ENCODE measurements at places on chromosomes 7 and 10.
A peak's percentile ranks its signal among the peaks of the same experiment; 100 is the strongest.

- DNase-seq, result no peak
These were observed 90.4 kb downstream of the TAF3 start for GRCh38 chr10:7908541-7909210.

- no peak for DNase-seq
These were observed 38.1 kb downstream of the TMEM130 start for GRCh38 chr7:98831641-98832221.

DNA sequence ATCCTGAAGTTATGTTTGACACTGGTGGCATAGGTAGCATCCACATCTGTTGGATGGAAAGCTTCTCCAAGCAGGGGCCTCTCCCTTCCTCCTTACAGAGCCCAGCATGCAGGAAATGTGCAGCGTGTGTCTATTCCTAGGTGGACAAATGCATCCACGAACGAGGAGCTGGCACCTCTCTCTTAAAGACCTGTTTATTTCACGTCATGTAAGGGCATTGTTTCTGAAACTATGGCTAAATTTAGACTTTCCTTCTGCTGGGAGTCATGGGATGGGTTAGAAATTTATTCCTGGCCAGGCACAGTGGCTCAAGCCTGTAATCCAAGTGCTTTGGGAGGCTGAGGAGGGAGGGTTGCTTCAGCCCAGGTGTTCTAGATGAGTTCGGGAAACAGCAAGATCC lies 208.4 kb upstream of the SVIL start:
- no peak for DNase-seq

- DNase-seq, result no peak
These were observed 219.9 kb downstream of the CELF2 start for GRCh38 chr10:11237571-11237970.

DNA sequence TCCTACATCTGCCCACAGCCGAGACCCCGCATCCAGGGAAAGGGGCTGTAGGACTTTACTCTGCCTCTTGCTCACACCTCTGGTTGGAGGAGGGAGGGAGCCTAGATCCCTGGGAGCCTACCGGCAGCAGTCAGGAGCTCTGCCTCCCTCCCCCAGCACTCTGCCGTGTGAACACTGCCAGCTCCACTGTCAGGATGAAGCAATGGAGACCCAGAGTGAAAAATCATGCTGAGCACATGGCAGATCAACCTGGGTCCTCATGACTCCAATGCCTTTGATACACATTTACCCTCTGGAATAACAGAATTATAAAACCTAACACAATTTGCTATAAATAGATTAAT lies 477.7 kb downstream of the TNS3 start:
- DNase-seq, result peak; percentile 10

GRCh38 chr10:131193923-131194322 lies 117.6 kb downstream of the TCERG1L start:
- no peak for DNase-seq

GRCh38 chr7:122913608-122914007 lies 27.3 kb upstream of the CADPS2 start:
- DNase-seq, result no peak

- DNase-seq, result no peak
These were observed 35.3 kb upstream of the STARD3NL start for GRCh38 chr7:38142736-38143135.

DNA sequence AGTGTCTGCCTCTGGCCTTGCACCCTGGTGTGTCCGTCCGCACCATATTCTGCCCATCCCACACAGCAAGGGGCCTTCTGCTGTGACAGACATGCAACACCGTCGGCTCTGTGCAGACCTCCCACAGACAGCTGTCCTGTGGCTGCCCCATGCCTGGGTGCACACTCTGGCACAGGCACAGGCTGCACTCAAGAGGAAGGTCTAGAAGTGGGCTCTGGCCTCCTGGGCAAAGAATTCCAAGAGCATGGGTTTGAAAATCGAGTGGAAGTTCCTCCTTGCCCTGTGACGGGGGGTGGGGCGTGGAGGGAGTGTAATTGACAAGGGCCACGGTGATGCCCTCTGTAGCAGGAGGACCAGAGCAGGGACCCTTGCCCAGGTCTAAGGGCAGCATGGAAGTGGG lies 4.3 kb upstream of the LOXL4 start:
- no peak for DNase-seq

DNA sequence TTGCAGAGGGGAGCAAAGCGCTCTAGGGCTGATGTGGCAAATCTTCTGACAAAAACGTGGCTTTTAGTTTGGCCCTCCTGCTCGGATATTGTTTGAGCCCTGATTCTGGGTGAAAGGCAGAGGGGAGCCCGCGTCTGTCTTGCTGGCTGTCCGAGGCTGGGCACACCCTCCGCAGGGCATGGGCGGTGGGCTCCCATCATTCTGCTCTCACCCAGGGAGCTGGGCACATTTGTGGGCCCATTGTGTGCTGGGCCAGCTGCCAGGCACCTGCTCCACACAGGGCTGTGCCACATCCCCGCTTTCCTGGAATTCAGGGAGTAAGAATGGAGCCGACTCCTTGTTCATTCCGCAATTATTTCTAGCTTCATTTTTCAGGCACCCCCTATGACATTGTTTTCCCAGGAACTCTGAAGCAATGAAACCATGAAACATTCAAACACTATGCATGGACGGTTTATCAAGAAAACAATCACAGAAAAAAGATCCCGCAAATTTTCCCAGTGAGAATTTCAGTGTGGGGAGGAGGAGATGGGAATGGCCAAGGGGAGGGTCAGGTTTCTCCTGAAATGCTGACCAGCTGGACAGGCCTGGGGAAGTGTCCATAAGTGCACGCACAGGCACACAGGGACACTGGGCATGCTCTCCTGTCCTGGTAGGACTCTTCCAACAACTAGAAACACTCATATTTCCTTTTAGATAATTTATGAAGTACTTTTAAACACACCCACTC lies 341.1 kb downstream of the CXCL12 start:
- no peak for DNase-seq

DNA sequence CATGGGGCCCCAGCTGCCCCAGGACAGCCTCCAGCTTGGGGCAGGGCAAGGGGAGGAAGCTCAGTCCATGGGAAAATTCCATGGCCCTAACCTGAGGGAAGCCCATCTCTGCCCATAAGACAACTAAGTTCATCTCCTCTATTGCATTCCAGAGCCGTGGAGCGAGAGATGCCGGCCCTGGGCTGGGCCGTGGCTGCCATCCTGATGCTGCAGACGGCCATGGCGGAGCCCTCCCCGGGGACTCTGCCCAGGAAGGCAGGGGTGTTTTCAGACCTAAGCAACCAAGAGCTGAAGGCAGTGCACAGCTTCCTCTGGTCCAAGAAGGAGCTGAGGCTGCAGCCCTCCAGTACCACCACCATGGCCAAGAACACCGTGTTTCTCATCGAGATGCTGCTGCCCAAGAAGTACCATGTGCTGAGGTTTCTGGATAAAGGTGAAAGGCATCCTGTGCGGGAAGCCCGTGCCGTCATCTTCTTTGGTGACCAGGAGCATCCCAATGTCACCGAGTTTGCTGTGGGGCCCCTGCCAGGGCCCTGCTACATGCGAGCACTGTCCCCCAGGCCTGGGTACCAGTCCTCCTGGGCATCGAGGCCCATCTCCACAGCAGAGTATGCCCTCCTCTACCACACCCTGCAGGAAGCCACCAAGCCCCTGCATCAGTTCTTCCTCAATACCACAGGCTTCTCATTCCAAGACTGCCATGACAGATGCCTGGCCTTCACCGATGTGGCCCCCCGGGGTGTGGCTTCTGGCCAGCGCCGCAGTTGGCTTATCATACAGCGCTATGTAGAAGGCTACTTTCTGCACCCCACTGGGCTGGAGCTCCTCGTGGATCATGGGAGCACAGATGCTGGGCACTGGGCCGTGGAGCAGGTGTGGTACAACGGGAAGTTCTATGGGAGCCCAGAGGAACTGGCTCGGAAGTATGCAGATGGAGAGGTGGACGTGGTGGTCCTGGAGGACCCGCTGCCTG lies 4.3 kb downstream of the AOC1 start:
- no peak for DNase-seq

DNA sequence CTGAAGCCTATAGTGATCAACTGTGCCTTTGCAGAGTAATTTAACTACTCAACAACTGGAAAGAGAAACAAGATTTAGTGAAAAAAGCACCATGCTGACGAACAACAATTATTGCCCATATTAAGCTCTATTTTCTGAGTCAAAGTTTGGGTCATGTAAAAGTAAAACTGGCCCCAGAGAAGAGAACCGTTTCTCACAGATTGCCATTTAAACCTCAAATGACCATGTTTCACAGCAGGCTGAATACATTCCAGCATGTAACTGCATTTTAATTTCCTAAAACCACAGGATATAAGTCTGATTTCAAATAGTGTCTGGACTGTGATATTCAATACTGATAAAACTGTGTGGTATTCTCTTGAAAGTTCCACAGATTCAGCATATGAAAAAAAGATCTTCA lies 140.7 kb downstream of the ATE1 start:
- no peak for DNase-seq

- no peak for DNase-seq
These were observed 382.3 kb downstream of the DNAJB6 start for GRCh38 chr7:157719008-157719682.

DNA sequence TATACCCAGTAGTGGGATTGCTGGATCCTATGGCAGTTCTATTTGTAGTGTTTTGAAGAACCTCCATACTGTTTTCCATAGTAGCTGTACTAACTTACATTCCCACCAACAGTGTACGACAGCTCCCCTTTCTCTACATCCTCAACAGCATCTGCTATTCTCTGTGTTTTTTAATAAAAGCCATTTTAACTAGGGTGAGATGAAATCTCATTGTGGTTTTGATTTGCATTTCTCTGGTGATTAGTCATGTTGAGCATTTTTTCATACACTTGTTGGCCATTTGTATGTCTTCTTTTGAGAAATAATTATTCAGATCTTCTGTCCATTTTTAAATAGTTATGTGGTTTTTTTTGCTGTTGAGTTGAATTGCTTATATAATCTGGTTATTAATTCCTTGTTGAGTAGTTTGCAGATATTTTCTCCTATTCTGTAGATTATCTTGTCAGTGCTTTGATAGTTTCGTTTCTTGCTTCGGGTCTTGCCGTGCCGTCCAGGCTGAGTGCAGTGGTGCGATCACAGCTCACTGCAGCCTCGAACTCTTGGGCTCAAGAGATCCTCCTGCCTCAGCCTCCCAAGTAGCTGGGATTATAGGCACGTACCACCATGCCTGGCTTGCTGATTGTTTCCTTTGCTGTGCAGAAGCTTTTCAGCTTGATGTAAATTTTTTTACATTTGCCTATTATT lies 12.0 kb downstream of the MTG1 start:
- no peak for DNase-seq

DNA sequence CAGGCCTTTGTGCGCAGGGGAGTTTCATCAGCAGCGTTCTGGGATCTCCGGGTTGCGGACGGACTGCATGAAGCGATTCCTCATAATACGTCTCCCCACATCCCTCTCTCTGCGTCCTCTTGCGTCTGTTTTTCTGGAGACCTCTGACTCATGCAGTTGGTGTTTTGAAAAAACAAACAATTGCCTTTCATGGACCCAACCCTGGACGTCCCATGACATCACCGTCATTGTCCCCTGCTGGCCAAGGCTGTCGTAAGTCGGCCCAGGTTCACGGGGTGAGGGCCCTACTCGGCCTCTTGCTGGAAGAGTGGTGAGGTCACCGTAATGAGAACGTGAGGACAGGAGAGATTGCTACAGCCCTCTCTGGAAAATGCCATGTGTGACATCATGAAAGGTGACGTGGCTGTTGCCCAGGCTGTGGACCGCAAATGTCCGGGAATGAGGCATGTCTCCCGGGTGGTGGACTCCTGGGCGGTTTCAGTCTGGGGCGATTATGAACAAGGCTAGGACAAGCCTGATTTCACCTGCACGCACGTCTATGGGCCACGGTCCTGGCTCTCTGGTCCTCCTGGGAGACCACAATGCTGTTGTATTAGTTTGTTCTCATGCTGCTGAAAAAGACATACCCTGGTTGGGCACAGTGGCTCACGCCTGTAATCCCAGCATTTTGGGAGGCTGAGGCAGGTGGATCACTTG lies 9.8 kb upstream of the MAFK start:
- no peak for DNase-seq

- DNase-seq, result no peak
These were observed 222.6 kb downstream of the ANK3 start for GRCh38 chr10:60167050-60167449.

- DNase-seq, result peak; percentile 83
These were observed 98.9 kb downstream of the DYNC1I1 start for GRCh38 chr7:95871075-95871848.

DNA sequence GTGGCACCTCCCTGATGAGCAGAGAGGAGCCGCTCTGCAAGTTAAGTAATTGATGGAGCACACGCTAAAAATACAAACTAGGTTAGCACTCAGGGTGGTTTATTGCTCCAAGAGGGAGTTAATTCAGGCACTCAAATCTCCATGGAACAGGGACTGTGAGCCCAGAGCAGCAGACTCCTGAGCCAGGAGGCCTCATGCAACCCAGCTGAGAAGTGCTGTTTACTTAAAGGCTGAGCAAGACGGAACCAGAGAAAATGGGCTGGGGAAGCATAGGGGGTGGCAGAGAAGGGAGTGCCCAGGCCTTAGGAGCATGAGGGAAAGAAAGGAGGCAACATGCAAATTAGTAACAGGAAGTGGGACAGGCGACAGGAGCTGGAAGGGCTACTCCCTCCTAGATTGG lies 174.1 kb downstream of the KCNMA1 start:
- peak; percentile 66 for DNase-seq

DNA sequence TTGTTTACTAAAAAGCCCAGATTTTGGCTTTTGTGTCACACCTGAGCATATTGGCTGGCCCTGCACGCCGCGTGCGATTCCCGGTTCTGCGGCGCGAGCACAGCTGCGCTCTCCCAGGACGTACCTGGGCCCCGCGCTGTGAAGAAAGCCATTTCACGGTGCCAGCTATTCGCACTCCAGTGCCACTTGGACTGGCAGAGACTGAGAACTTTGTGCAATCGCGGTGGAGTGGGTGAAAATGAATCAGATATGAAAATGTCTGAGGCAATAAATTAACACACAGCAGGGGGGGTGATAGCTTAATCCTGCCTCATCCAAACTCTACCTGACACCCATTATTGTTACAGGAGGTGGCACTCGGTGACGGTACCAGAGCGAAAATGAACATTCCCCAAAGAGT lies 330.1 kb upstream of the MGMT start:
- no peak for DNase-seq

GRCh38 chr10:56351909-56352630 lies 9.0 kb downstream of the ZWINT start:
- DNase-seq, result no peak

- DNase-seq, result peak; percentile 58
These were observed 233.9 kb upstream of the CACNA2D1 start for GRCh38 chr7:82677493-82677892.

- DNase-seq, result peak; percentile 50
These were observed 103.5 kb upstream of the ZNF438 start for GRCh38 chr10:31135171-31135570.

DNA sequence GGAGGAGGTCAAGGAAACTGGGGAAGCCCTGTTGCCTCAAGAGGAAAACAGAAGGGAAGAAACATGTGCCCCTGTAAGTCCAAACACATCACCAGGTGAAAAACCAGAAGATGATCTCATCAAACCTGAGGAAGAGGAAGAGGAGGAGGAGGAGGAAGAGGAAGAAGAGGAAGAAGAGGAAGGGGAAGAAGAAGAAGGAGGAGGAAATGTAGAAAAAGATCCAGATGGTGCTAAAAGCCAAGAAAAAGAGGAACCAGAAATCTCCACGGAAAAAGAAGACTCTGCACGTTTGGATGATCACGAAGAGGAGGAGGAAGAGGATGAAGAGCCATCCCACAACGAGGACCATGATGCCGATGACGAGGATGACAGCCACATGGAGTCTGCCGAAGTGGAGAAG lies 82.7 kb upstream of the SAMD8 start:
- no peak for DNase-seq

GRCh38 chr10:14466257-14466656 lies 135.5 kb upstream of the FRMD4A start:
- DNase-seq, result peak; percentile 4

- DNase-seq, result no peak
These were observed 252.2 kb upstream of the PLXNA4 start for GRCh38 chr7:132828502-132828901.

GRCh38 chr7:1672851-1673486 lies 2.9 kb downstream of the ELFN1 start:
- no peak for DNase-seq
